ENCODE measurements at places on chromosomes 12 and 14. TPM values are rescaled to one million over a fixed set of nuclear protein-coding genes. Genes with fewer than 3 reads are reported as not detected.

Gene ESR2
- 0.31 TPM for total RNA-seq

Gene KRT6C
- total RNA-seq: not detected

Gene TAS2R30
- total RNA-seq: 1.4 TPM

Gene SAV1
- 13.2 TPM for total RNA-seq

Gene FSCB
- not detected for total RNA-seq

Gene ING4
- 16.7 TPM for total RNA-seq

Gene AQP6
- not detected for total RNA-seq

Gene CLEC2A
- not detected for total RNA-seq

Gene NUP37
- total RNA-seq: 99.1 TPM

GRCh38 chr12:52925717-52926595, 21.1 kb upstream of the KRT8 start:
- H3K4me1 ChIP-seq: peaks cover 6% of the 10 kb centered on the region
- no peak overlapping the region for H3K27ac ChIP-seq
- DNase-seq: no peak
- peaks cover 4% of the 10 kb centered on the region for H3K27me3 ChIP-seq
- H3K36me3 ChIP-seq: no peaks in the 10 kb centered on the region

DNA sequence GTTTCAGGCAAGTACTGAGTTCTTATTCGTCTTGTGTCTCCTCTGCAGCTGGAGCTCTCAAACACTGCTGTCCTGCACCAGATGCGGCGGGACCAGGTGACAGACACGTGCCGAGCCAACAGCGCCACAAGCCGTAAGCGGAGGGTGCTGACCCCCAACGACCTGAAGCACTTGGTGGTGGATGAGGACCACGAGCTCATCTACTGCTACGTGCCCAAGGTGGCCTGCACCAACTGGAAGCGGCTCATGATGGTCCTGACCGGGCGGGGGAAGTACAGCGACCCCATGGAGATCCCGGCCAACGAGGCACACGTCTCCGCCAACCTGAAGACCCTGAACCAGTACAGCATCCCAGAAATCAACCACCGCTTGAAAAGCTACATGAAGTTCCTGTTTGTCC, 201.2 kb downstream of the SLC41A2 start:
- no peaks in the 10 kb centered on the region for H3K27me3 ChIP-seq
- peaks cover 17% of the 10 kb centered on the region for H3K36me3 ChIP-seq
- H3K4me3 ChIP-seq: no peak overlapping the region
- no peak overlapping the region for H3K27ac ChIP-seq

- no peak overlapping the region for H3K4me3 ChIP-seq
- DNase-seq: no peak
- no peaks in the 10 kb centered on the region for H3K4me1 ChIP-seq
- no peak overlapping the region for H3K27ac ChIP-seq
- H3K27me3 ChIP-seq: peaks cover 2% of the 10 kb centered on the region
Observed at GRCh38 chr12:5622280-5622679, 190.4 kb downstream of the NTF3 start.

GRCh38 chr12:6312529-6313325, 2.2 kb downstream of the PLEKHG6 start:
- H3K4me3 ChIP-seq: no peak overlapping the region
- DNase-seq: peak; percentile 49
- H3K27ac ChIP-seq: no peak overlapping the region
- H3K36me3 ChIP-seq: no peaks in the 10 kb centered on the region
- H3K27me3 ChIP-seq: peaks cover 8% of the 10 kb centered on the region

- no peaks in the 10 kb centered on the region for H3K27me3 ChIP-seq
- H3K4me1 ChIP-seq: peaks cover 8% of the 10 kb centered on the region
- no peak overlapping the region for H3K4me3 ChIP-seq
Observed at GRCh38 chr12:13085968-13086686, 17.3 kb downstream of the GSG1 start.

DNA sequence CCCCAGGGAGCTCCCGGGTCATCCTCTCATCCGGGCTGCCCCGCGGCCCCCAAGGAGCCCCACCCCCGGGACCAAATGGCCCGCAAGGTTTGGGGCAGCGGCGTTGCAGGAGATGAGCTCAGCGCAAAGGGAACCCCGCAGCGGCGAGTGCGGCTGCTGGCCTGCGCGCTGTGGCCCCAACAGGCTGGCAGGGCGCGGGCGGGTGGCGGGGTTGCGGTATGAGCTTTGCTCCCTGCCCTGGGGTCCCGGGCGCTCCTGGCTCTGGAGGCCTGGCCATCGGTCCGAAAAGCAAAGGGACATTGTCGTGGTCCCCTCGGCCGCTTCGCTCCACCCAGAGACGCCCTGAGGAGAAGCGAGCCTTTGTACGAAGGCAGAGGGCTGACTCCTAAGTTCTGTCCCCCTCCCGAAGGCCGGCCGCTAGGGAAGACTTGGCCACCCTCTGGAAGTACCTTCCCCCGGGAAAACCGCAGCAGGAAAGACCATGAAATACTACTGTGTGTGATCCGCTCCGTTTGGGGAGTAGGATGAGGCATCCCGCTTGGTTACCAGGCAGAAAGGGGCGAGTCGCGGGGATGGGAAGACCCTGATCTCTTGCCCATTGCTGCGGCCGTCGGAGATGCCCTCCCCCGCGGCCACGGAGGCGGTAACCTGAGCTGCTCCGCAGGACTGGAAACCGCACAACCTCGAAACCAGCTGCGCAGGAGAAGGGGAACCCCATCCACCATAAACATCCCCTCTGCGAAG, 620 bp upstream of the NID2 start:
- peak; percentile 36 for DNase-seq
- no peaks in the 10 kb centered on the region for H3K36me3 ChIP-seq
- peaks cover 42% of the 10 kb centered on the region for H3K27me3 ChIP-seq
- peaks cover 24% of the 10 kb centered on the region for H3K4me1 ChIP-seq
- peak overlapping the region; percentile 66 for H3K4me3 ChIP-seq

DNA sequence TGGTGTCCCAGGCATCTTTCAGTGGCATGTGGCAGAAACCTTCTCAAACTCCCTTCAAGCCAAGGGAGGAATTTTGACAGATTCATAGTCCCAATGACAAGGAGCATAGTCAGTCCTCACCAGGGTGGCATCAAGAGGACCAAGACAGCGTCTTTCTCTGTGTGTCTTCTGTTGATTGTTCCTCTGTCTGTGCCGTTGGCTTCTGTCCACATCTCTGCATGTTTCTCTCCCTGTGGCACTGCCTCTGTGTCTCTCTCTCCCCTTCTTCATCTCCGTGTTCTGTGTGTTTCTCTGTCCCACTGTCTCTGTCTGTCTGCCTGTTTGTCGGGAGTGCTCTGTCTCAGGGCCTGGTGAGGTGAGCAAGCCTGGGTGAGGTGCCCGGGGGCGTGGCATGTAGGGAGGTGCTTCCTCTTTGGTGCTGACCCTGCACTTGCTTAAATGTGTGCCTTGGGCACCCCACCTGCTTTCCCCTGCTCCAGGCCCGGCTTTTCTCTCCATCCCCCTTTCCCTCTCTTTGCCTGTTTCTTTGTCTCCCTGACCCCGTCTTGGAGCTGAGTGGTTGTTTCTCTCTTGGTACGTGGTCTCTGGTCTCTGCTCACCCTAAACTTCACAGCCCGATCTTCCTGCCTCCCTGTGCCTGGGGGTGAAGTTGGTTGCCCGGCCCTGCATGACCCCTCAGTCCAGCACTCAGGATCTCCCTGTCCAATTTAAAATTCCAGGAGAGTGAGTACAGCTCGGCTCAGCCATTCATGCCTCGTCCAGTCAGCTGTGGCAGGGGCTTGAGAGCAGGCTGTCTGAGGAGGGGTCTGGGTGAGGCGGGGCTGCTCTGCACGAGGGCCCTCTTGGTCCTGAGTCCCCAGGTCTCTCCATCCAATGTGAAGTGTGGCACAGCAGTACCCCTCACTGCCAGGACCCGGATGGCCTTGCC, 28.5 kb downstream of the JDP2 start:
- no peaks in the 10 kb centered on the region for H3K27me3 ChIP-seq
- H3K4me1 ChIP-seq: no peaks in the 10 kb centered on the region
- no peak overlapping the region for H3K4me3 ChIP-seq
- no peak overlapping the region for H3K27ac ChIP-seq
- no peak for DNase-seq
- no peaks in the 10 kb centered on the region for H3K36me3 ChIP-seq

- H3K27ac ChIP-seq: no peak overlapping the region
- no peak for DNase-seq
- peaks cover 2% of the 10 kb centered on the region for H3K27me3 ChIP-seq
- no peak overlapping the region for H3K4me3 ChIP-seq
- H3K4me1 ChIP-seq: no peaks in the 10 kb centered on the region
Observed at GRCh38 chr14:56745097-56745496, 65.2 kb downstream of the OTX2 start.

DNA sequence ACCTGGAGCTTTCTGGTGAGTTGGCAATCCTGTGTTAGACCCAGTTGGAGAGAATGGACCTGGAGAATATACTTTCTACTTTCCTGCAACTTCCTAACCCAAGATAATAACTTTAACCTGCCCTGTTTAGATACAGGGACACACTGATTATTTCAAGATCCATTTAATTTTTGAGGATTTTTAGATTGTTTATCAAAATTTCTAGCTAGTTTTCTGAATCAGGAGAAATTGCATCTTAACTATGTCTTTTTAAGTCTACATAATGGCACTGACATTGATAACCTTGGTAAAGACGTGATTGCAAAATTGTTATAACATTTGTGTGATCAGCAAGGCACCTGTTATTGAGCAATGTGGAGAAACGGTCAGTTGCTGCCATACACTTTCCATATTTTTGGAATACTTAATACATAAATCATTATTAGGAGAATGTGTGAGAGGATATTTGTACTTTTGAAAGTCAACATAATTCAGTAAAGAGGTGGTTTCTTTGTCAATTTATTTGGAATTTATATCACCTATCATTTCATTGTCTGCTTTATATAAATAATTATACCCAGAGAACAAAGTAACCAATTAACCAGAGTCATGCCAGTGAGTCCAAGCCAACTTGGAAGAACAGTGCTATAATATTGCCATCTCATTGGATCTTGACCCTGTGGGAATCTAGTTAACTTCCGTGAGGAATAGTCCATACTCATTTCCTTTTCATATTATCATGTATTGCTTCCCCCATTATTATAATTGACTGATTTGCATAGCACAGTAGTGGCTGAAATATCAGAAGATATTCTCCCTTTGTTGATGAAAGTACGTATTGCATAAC, 28.4 kb downstream of the NFYB start:
- H3K27ac ChIP-seq: no peak overlapping the region
- no peak overlapping the region for H3K4me3 ChIP-seq
- DNase-seq: no peak
- H3K36me3 ChIP-seq: no peaks in the 10 kb centered on the region

DNA sequence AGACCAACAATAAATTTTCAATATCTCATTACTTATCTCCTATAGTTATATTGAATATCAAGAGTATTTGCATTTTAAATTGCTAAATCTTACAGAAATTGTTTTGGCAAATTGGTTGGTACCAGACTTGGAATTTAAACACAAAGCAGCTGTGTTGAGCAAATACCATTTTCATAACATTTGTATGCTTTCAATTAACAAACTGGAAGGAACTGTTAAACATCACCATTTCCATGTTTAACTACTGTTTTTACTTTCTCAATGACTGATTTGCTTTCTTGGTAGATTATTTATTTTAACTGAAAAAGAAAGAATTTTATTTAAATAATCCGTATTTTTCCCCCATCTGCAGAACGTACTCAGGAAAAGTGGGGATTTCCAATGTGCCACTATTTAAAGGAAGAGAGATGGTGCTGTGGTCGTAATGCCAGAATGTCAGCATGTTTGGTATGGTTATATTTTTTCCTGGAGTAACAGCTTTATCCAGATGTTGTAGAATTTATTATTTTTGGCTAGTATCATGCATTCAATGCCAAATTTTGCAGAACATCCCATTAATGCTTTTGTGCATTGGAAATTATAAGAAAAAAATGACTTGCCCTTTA, 72.3 kb downstream of the METTL25 start:
- no peaks in the 10 kb centered on the region for H3K36me3 ChIP-seq
- no peak for DNase-seq
- no peak overlapping the region for H3K4me3 ChIP-seq

- H3K27ac ChIP-seq: no peak overlapping the region
- no peak overlapping the region for H3K4me3 ChIP-seq
- no peaks in the 10 kb centered on the region for H3K27me3 ChIP-seq
- no peak for DNase-seq
Observed at GRCh38 chr12:124412646-124413015, 117.7 kb downstream of the RFLNA start.

GRCh38 chr12:23950775-23951451, 1.4 kb upstream of the SOX5 start:
- DNase-seq: no peak
- H3K4me1 ChIP-seq: no peaks in the 10 kb centered on the region
- no peaks in the 10 kb centered on the region for H3K36me3 ChIP-seq
- no peaks in the 10 kb centered on the region for H3K27me3 ChIP-seq
- no peak overlapping the region for H3K27ac ChIP-seq
- H3K4me3 ChIP-seq: no peak overlapping the region

GRCh38 chr14:51444353-51445000, 204.4 kb downstream of the TMX1 start:
- H3K36me3 ChIP-seq: no peaks in the 10 kb centered on the region
- no peaks in the 10 kb centered on the region for H3K4me1 ChIP-seq
- no peak overlapping the region for H3K4me3 ChIP-seq
- H3K27ac ChIP-seq: no peak overlapping the region
- no peak for DNase-seq

DNA sequence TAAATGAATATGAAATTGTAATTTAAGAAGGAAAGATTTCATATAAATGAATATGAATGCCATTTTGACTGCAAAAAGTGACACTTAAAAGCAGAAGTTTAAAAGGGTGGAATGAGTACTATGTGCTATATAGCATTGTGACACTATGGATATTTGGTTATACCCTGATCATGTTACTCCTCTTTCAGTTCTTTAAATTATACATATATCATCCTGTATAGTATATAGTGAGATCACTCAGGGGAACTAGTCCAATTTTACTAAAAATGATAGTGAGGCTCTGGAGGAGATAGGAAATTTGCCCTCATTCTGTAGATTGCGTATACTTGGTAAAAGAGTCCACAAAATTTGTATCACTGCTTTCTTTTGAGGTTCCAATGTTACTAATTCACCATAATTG, 155.7 kb upstream of the BTG1 start:
- H3K27ac ChIP-seq: no peak overlapping the region
- peaks cover 3% of the 10 kb centered on the region for H3K36me3 ChIP-seq
- H3K4me1 ChIP-seq: peaks cover 24% of the 10 kb centered on the region

DNA sequence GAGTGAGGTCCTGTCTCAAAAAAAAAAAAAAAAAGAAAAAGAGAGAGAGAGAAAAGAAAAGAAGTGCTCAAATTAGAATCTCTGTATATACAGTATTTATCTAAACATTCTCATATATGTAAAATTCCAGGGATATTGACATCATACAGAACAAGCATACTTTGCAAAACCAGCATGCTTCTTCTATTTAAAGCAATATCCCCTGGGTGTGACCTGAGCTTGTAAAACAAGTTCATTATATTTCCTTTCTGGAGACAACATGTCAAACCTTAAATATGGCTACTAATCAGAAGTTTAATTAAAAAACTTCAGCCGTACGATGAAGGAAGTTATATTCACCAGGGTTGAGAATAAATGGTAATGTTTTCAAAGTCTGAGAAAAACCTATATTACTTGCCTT, 175.8 kb upstream of the HMGA2 start:
- no peak overlapping the region for H3K27ac ChIP-seq
- H3K4me3 ChIP-seq: no peak overlapping the region
- peaks cover 3% of the 10 kb centered on the region for H3K4me1 ChIP-seq
- no peak for DNase-seq
- H3K27me3 ChIP-seq: peaks cover 12% of the 10 kb centered on the region
